RWPE2 (cell line): ENCODE measurements at places on chromosomes 4 and X.

- no peaks in the 10 kb centered on the region for H3K27me3 ChIP-seq
- no peak overlapping the region for H3K27ac ChIP-seq
- no peaks in the 10 kb centered on the region for H3K4me1 ChIP-seq
- H3K36me3 ChIP-seq, result no peaks in the 10 kb centered on the region; the same call in 1 of the 2 replicates
- H3K4me3 ChIP-seq, result no peak overlapping the region
These were observed 66.8 kb upstream of the UCP1 start for GRCh38 chr4:140635606-140636005.

DNA sequence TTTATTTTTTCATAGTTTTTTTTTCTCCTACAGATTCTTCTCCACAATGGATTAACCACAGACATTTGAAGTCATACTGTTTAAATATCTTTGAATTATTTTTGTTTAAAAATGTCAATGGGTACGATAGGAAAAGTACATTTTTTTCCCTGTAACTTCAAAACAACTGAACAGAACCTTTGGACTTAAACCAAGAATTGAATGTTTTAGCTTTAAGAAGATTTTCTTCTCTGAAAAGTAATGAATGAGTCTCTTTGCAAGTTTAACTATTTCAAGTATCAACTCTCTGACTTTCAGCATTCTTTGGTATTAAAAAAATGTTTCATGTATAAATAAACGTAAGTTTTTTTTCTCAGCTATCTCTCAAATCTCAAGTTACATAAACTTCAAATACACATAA, 364.3 kb downstream of the FBXO8 start:
- DNase-seq, result no peak
- H3K27ac ChIP-seq, result no peak overlapping the region
- no peaks in the 10 kb centered on the region for H3K4me1 ChIP-seq
- H3K36me3 ChIP-seq, result no peaks in the 10 kb centered on the region

- no peaks in the 10 kb centered on the region for H3K27me3 ChIP-seq
- H3K27ac ChIP-seq, result no peak overlapping the region
These were observed 139.6 kb downstream of the SOWAHB start for GRCh38 chr4:76758290-76758882.

DNA sequence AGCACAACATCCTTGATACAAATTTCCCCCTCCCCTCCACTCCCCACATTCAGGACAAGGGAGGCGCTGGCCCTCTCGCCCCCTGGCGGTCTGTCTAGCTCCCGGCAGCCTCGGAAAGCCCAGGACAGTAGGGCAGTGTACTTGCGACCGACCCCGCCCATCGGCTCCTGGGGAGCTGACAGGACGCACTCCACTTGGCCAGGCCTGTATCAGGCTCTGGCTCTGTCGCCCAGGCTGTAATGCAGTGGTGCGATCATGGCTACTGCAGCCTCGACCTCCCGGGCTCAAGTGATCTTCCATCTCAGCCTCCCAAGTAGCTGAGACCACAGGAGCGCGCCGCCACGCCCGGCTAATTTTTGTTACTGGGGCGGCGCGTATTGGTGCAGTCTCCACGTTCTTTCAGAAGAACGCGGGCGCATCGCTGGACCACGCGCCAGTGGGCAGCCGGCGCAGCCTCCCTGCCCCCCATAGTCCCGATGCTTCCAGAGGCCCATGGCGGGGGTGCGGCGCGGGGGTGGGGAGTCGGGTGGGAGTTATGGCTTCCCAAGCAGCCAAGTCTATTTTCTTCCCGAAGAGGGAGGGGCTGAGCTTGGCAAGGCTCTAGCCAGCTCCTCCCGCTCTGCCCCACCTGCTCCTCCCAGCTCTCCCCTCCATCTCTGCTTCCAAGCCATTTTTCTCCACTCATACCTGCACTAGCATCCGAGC, 7.8 kb upstream of the AKAP14 start:
- H3K27ac ChIP-seq, result no peak overlapping the region
- DNase-seq, result peak; percentile 55
- H3K4me1 ChIP-seq, result no peaks in the 10 kb centered on the region
